ENCODE measurements at places on chromosomes 16 and 17.

- DNase-seq, result peak; percentile 81
Measured at GRCh38 chr17:73192894-73193701, at the start of gene COG1. Gene COG1 (plus strand): TSS chr17:73193055. CDS start chr17:73193070, 15 bp downstream.

DNA sequence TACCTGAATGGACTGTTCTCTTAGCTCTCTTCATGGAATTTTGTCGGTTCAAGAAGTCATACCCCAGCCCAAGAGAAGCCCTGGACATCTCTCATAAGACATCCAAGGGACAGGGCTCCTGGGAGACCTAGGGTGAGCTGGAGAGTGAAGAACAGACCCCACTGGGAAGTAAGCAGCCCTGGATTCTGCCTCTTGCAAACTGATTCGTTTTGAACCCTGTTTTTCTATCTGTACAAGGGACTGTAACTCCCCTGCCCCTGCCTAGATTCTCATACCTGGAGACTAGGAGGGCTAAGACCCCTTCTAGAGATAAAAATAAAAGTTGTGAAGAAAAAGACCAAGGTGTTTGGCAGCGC, 449 bp downstream of the CCL3L1 start:
- no peak for DNase-seq

GRCh38 chr16:54928411-54929089, 2.1 kb upstream of the IRX5 start:
- peak; percentile 56 for DNase-seq

GRCh38 chr16:58883131-58883530, 149.0 kb upstream of the GOT2 start:
- DNase-seq, result no peak

GRCh38 chr17:43552229-43552837, 6.2 kb upstream of the ETV4 start:
- no peak for DNase-seq

DNA sequence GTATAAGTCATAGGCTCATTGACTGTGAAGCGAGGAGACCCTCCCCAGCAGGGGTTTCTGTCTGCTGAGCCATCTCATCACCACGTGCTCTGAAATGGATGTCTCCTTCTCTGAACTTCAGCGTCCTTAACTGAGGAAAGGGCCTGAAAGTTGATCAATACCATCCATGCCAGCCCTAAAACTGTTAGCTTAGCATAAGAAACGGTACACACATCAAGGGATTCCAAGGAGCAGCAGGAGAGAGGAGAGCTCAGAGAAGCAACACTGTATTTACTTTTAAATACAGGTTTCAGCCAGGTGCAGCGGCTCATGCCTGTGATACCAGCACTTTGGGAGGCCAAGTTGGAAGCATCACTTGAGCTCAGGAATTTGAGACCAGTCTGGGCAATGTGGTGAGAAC, 248.9 kb upstream of the TNRC6C start:
- DNase-seq, result no peak

GRCh38 chr17:82820278-82821251, 19.3 kb downstream of the ZNF750 start:
- no peak for DNase-seq

- DNase-seq, result no peak
Measured at GRCh38 chr17:65926599-65926998, 265.3 kb downstream of the CEP112 start.

GRCh38 chr17:8798846-8799569, at the start of gene MFSD6L:
Gene MFSD6L (minus strand): TSS chr17:8799365. CDS start chr17:8799120, 245 bp downstream.
- no peak for DNase-seq

DNA sequence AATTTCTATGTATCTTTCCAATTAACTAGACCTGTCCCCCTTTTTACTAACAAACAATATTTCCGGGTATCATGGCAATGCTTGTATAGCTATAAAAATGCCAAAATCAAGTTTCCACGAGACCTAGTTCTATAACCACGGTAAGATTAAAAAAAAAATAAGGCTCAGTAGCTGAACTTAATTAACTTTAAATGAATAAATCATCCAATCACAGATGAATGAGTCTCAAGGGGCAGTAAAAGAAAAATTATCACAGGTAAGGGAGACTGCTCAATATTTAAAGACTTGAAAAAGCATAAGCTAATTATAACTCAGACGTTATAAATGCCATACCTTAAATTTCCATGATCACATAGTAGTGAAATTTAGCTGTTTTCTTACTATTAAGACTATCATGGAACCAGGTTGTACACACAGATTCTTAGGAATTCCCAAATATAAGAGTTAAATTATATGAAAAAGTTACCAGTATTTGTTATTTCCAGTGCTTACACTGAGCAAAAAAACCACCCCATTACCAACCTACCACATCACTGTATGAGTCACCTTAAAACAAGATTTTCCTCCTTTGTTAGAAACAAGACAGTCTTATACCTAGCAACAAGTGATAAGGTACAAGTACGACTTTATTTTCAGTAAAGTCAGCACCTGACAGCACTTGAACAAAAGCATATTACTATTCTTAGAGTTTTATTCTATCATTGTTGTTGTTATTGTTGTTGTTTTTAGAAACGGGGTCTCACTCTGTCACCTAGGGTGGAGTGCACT, 20.6 kb downstream of the SSH2 start:
- peak; percentile 29 for DNase-seq
